ENCODE measurements at places on chromosomes 3 and 15.
A peak's percentile ranks its signal among the peaks of the same experiment; 100 is the strongest.

DNA sequence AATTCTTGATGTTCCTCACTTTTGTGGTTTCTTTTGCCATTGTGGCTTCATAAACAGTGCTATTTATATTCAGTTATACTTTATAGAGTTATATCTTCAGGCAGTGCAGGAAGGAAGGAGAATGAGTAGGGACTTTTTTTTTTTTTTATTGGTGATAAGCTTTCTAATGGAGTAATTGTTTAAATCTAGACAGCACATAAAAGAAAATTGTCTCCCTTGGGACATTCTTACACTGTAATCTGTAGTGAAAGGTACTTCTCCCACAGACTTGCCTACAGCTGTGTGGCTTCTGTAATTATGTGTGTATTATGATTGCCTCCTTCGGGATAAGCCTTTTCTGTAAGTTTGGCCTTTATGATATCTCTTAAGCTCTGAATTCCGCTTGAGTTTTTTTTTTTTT, 41.6 kb downstream of the WDR76 start:
- DNase-seq, result no peak

DNA sequence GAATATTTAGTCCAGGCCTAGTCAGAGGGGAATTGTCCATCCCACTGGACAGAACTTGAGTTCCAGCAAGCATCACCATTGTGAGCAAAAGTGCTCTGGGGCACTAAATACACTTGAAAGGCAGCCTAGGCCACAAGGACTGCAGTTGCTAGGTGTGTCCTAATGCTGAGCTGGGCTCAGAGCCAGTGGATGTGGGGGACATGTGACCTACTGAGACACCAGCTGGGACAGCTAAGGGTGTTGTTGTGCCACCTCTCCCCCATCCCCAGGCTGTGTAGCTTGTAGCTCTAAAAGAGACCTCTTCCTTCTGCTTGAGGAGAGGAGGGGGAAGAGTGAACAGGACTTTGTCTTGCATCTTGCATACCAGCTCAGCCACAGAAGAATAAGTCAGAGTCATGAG, 120.9 kb downstream of the DTWD1 start:
- DNase-seq, result peak; percentile 39

DNA sequence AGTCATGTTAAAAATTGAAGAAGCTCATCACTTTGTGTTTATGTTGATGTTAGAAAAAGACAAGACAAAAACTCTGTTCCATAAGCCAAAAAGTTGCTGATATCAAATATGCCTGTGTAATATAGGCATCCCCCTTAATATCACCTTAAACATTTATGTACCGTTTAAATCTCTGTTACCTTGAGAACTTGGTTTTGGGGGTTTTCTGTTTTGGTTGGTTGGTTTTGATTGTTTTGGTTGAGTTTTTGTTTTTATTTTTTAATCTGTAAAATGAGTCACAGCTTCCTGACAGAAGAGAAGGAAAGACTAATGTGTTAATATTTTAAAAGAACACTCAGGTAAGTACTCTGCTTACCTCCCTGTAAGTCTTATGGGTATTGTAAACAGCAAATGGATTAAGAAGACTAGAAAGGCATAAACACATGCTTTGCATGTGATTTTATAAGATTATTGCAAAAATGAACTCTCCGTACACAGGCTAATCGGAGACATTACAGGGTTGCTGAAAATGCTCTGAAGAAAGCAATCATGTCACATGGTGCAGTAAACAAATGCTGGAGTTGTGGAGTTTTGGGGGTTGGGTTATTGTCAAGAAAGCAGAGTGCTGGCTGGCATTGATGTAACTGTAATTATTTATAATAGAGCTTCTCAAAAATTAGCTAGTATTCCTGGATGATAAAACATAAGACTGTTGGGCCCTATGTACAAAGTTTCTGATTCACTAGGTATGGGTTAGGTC, 69.5 kb upstream of the MBNL1 start:
- DNase-seq, result no peak

DNA sequence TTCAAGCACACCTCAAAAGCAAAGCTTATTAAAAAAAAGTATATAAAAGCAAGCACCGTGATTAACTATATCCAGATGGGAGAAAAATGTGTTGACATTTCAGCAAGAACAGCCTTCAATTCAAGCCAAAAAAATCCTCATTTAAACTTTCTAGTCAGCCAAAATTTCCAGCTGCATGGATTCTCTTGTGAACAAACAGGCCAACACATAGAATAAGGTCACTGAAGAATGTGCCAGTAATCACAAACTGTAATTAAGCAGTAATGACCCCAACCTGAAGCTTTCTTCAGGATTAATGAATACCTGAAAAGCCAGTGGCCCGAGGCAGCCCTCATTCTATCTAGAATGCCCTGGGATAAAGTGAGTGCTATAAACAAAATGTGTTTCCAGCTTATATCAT, 130.7 kb upstream of the KCNMB2 start:
- no peak for DNase-seq

GRCh38 chr15:97114900-97115760, 784.6 kb downstream of the NR2F2 start:
- DNase-seq, result no peak

DNA sequence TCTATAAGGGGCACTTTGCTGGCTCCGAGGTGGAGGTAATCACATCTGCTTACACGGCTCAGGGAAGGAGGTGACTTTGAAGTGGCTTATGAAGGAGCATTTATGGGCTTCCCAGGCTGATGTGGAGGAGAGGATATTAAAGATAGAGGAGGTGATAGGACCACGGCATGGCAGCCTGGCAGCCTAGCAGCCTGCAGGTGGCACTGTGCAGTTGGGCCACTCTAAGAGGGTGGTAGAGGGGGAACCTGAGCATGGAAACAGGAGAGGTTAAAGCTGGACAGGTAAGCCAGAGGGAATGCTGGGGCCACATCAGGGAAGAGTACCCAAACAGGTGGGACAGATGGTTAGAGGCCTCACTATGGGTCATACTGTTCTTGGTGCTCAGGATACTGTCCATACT, 375.0 kb downstream of the WDR72 start:
- no peak for DNase-seq

GRCh38 chr3:14758297-14758696, 60.5 kb upstream of the FGD5 start:
- no peak for DNase-seq

DNA sequence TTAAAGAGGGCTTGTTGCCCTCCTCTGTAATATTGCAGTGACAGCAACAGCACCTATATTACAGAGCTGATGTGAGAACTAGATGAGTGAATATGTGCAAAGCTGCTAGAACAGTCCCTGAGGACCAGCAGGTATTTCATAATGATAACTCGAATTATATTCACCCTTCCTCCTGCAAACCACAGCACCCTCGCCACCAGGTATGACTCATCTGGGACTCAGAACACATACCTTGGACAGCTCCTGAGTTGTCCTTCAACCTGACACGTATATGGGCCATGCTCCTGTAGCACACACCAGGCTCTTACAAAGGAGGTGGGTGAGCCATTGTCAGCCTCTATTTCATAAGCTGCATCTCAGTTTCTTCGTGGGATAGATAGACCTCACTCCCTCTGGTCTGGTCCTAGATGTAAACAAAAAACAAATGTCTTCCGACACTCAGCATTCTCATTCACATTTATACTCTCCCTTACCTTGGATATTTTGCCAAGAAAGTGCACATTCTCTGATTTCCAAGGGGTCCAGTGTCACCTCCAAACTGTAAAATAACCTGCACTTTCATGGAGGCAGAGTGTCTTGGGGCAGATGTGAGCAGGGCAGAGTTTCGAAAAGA, 124.5 kb downstream of the TLE3 start:
- no peak for DNase-seq

- DNase-seq, result no peak
Measured at GRCh38 chr15:60396100-60396499, 1.7 kb downstream of the ANXA2 start.

GRCh38 chr3:57179580-57180410, 14.6 kb upstream of the IL17RD start:
- no peak for DNase-seq

- DNase-seq, result no peak
Measured at GRCh38 chr15:31027910-31028578, 36.6 kb upstream of the MTMR10 start.

GRCh38 chr3:83216919-83217594, 1455.6 kb upstream of the GBE1 start:
- no peak for DNase-seq

GRCh38 chr3:144265542-144266100, 294.0 kb downstream of the DIPK2A start:
- no peak for DNase-seq

GRCh38 chr3:114855839-114856238, 291.2 kb downstream of the ZBTB20 start:
- no peak for DNase-seq

GRCh38 chr3:154178172-154178571, 57.0 kb downstream of the ARHGEF26 start:
- no peak for DNase-seq

DNA sequence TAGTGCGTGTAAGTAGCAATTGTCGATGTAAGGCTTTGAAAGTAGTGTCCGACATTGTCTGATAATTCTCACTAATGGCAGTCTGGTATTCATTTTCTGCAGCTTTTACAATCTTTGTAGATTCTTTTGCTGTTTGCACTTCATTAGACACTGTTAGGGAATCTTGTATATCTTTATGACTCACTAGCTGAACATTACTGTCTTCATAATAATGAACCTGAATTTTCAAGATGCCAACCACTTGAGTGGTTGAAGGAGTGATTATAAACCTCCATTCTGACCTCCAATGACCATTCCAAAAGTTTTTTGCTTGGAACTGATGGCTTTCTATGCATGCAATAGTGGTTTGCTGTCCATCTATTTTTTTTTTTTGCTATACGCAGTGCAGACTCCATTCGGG, 76.4 kb upstream of the MFGE8 start:
- DNase-seq, result no peak

- no peak for DNase-seq
Measured at GRCh38 chr3:557972-558371, 361.4 kb downstream of the CHL1 start.

DNA sequence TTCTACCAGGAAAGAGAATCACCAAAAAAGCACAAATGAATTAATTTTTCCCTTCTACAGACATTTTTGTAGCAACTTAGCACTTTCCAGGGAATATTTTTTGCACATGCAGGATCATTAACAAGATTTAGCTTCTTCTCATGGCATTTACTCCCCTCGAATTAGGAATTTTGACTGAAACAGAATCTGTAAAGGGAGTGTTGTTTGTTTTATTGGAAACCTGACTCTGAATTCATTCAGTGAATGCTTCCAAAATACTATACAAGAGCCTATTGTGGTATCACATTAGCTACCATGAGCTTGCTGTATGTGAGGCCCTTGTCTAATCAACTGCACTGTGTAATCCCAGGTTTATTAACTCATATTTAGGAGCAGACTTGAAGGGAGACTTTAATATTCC, 130.4 kb upstream of the ATP10A start:
- no peak for DNase-seq

DNA sequence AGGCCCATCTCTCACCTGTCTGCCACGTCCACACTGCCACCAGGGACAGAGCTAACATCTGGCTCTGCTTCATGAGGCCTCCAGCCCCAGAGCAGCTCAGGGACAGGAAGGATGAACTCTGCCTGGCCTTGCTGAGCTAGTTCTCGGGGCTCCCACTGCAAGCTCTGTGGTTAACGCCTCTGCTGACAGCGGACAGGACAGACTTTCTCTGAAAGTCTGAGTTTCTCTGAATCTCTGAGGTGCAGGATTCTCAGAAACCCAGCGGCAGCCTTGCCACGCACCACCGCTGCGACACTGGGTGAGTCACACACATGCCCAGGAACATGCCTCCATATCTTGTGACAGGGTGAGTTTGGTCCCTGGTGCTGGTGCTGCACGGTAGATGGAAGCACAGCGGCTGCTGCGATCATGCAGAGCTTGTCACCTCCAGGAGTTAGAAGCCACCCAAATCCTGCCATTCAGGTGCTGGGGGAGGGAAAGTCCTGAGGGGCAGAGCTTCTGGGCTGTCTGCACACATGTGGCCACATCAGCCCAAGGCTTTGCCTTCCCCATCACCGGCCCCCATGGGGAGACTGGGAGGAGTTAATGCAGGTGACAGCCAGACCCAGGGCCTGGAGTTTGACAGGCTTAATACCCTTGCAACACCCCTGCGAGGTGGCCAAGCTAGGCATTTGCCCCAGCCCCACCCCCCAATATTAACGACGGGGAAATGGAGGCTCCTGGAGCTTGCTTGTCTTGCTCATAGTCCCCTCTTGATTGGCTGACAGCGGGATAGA, 267.0 kb downstream of the PLCL2 start:
- no peak for DNase-seq

DNA sequence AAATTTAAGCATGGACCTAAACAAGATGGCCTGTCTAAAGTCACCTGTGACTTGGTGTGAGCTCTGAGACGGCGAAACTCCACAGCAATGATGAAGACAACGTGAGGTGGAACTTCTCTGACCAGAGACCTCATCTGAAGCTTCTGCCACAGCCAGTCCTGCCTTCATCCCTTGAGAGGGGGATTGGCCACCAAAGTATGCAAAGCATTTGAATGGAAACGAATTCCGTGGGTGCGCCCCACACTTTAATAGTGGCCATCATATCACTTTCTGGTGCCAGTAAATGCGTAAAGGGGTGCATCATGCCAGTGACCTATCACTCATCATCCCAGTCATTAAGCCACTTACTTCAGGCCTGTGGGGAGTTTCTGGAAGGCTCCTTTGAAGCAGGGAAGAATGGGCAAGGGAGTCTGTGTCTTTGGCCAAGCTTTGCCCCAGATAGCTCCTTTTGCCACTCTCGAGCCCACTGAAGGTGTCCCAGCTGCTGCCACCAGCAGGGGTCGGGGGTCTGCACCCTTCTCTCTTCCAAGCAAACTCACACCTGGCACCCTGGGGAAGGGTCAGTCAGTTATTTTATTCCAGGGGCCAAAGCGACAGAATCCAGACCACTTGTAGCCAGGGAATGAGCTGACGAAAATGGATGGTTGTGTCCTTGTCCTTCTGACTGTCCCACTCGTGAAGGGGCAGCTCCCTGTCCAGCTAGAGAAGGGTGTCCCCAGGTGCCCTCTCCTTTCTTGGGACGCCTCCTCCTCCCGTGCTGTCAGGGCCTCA, 17.7 kb downstream of the MUC20 start:
- no peak for DNase-seq

DNA sequence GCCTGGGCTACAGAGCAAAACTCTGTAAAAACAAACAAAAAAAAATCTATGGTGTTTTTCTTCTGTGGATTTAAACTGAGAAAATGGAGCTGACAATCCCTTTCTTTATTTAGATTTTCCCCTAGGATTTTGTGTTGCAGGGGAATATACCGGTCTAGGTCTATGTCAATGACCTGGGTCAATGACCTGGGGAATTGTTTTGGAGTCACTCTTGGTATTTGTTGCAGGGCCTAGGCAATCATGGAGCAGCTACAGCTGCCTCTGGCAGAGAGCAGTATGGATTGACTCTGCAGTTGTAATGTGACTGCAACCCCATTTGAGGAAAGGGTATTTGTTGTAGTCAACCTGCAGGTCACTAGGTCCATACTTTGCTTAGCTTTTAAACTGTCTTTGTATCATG, 37.6 kb upstream of the SLC7A14 start:
- no peak for DNase-seq

- DNase-seq, result no peak
Measured at GRCh38 chr3:138119423-138119766, 4.0 kb upstream of the DZIP1L start.

- DNase-seq, result no peak
Measured at GRCh38 chr15:73959012-73959581, 32.8 kb downstream of the LOXL1 start.

- DNase-seq, result no peak
Measured at GRCh38 chr3:194069421-194070219, 66.3 kb upstream of the HES1 start.

- no peak for DNase-seq
Measured at GRCh38 chr3:155843569-155843968, 10.7 kb downstream of the SLC33A1 start.
